ENCODE measurements at places on chromosomes 3 and 15.

GRCh38 chr3:181534781-181535221 lies 176.9 kb upstream of the SOX2 start:
- DNase-seq: no peak

GRCh38 chr15:40336744-40337122 lies 4.0 kb downstream of the CCDC9B start:
- DNase-seq: no peak

DNA sequence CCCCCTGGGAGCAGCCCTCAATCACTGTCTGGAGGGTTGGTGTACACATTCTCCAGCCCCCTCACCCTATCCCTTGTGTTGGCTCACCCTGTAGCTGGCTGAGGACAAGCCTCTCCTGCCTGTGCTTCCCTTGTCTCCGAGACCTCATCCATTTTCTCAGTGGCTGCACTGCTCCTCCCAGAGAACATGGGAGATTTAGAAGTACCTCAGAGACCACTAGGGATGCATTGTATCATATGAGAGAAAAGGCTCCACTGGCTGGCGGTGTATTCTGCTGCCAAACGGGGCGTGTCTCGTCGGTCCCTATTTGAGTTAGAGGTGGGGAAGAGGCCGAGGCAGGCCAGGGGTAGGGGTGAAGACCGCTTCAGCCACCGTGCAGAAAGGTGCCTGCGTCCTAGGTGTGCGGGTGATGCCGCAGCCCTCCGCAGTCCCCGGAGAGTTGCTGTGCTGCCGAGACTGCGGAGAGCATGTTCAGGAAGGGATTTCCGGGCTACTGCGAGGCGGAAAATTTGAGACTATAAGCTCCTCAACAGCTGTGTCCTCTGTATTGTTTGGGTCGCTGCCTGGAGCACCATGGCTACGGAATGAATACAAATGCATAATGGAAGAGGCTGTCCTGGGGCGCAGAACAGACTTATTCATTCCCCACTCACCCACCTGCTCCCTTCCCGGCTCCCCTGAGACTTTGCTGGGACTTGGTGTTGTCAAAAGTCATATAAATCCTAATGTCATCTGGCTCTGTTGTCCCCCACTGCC lies 43.8 kb downstream of the SPSB4 start:
- DNase-seq: no peak

GRCh38 chr3:14363991-14364390 lies 38.4 kb upstream of the SLC6A6 start:
- DNase-seq: no peak

DNA sequence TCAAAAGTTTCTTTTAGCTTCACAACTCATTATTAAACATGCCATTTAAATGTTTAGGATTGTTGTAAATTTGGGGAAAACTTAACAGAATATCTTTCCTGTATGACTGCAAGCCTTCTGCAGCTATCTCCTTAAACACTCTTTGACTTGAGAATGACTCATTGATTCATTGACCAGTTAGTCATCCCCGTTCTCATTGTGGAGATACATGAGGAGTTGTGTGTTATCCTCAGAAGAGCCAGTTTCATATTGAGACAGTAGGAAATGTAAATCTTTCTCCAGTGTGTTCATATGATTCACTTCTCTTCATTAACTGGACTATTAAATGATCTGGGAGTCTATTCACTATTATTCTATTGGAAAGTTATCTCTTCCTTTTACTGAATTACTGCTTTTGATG lies 83.0 kb downstream of the CRYGS start:
- DNase-seq: no peak
